ENCODE measurements at places on chromosomes 11 and 22.

DNA sequence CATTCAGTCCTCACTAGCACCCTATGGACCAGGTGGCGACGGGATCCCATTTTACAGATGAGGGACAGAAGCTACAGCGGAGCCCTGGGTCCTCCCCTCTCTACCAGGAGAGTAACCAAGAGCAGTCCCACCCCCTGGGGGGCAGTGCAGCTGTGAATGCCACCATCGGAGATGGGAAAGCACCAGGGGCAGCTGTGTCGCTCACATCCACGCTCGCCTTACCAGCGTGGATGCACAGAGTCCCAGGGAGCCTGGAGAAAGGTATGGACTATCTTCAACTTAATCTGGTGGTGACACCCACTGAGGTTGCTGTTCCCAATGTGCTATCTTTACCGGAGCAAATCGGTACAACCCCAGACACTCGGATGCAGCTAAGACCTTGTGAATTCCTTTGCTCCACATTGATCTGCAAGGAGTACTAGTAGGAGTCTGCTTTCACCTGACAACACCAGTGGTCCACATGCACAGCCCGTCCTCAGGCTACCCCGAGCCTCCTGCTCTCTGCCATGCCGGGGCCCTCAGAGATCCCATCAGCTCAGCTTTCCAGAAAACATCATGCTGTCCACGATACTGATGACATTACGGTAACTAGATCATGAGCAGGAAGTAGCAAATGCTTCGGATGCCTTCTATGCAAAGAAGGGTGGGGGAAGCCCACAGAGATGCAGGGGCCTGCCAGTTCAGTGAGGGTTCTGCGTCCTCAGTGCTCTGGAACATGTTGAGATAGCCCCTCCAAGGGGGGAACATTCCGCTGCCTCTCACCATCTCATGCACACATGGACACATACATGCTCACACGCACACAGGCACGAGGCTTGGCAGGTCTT lies 126.0 kb downstream of the CTTN start:
- peaks cover 22% of the 10 kb centered on the region for H3K27me3 ChIP-seq
- H3K36me3 ChIP-seq, result no peaks in the 10 kb centered on the region
- H3K4me1 ChIP-seq, result no peaks in the 10 kb centered on the region
- no peak overlapping the region for H3K27ac ChIP-seq

- DNase-seq, result no peak
- H3K4me3 ChIP-seq, result peak overlapping the region; percentile 73
- no peaks in the 10 kb centered on the region for H3K27me3 ChIP-seq
- H3K27ac ChIP-seq, result peak overlapping the region; percentile 30
- H3K4me1 ChIP-seq, result peaks cover 32% of the 10 kb centered on the region
Observed at GRCh38 chr22:17767233-17768065, 6.8 kb downstream of the BID start.

DNA sequence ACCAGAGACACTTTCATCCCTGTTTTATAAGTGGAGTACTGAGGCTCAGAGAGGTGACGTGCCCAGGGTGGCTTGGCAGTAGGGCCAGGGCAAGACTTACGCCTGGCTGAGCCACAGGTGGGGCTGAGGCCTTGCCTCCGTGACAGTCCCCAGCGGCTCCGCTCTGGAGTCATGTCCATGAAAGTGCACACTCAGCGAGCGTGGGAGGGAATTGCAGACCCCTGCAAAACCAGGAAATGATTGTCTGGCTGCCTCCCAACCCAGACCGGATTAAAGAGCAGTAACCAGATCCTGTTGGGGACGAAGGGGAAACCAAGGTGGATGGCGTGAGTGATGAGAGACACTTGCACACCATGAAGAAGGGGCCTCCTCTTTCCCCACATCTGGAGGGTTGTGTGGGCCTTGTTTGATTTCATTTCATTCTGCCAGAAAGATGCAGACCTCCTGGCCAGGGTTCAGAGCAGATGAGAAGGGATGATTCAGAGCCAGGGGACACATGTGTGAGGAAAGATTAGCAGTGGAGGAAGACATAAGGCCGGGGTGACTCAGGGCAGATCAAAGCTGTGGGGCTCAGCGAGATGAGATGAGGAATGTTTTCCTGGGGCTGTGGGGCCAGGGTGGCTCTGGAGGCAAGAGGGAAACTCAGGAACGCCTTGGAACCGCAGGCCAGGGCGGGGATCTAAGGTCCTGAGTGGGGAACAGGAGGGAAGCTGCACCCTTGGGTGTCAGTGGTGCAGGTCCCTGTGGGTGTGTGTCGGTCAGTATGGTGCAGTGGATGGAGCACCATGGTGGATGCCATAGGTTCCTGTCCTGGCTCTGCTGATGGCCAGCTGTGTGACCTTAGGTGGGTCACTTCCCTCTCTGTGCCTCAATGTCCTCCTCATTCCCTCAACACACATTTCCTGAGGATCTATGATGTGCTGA lies 29.9 kb upstream of the LRRC32 start:
- H3K36me3 ChIP-seq, result no peaks in the 10 kb centered on the region
- H3K27me3 ChIP-seq, result peaks cover 10% of the 10 kb centered on the region

- H3K4me3 ChIP-seq, result no peak overlapping the region
- H3K4me1 ChIP-seq, result no peaks in the 10 kb centered on the region
- peaks cover 12% of the 10 kb centered on the region for H3K27me3 ChIP-seq
- no peaks in the 10 kb centered on the region for H3K36me3 ChIP-seq
Observed at GRCh38 chr22:45880091-45880715, 96.8 kb downstream of the WNT7B start.

- no peaks in the 10 kb centered on the region for H3K36me3 ChIP-seq
- DNase-seq, result no peak
- peaks cover 61% of the 10 kb centered on the region for H3K4me1 ChIP-seq
Observed at GRCh38 chr11:62543680-62544444, 2.7 kb downstream of the AHNAK start.

DNA sequence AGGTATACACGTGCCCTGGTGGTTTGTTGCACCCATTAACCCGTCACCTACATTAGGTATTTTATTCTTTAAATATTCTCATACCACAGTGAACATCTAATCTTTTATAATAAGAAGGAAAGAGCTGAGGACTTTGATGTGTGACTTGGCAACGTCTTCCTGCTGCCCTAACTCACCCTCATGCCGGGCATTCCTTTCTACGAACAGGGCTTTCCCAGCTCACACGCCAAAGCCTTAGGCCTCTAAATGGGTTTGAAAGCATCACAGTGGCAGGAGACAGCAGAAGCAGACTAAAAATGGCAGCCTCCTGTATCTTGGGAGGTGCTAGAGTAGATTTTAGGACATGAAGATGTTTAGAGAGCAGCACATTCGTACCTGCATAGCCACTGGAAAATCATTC lies 52.6 kb downstream of the CLTCL1 start:
- H3K4me3 ChIP-seq, result no peak overlapping the region
- no peaks in the 10 kb centered on the region for H3K36me3 ChIP-seq
- no peak overlapping the region for H3K27ac ChIP-seq
- H3K4me1 ChIP-seq, result no peaks in the 10 kb centered on the region
- H3K27me3 ChIP-seq, result peaks cover 7% of the 10 kb centered on the region

- peak overlapping the region; percentile 79 for H3K4me3 ChIP-seq
- no peaks in the 10 kb centered on the region for H3K36me3 ChIP-seq
- peaks cover 8% of the 10 kb centered on the region for H3K4me1 ChIP-seq
- no peaks in the 10 kb centered on the region for H3K27me3 ChIP-seq
- H3K27ac ChIP-seq, result peak overlapping the region; percentile 68
- peak; percentile 69 for DNase-seq
Observed at GRCh38 chr11:62444236-62444833, 25.5 kb downstream of the SCGB1A1 start.

GRCh38 chr22:30968015-30968923 lies at the start of gene MORC2:
TSS of gene MORC2 (minus strand) at chr22:30968774. CDS start at chr22:30967889, 885 bp downstream.
- H3K4me3 ChIP-seq, result peak within 1 kb of the TSS; percentile 96
- H3K36me3 ChIP-seq, result peaks cover 33% of the 10 kb centered on the region
- peaks cover 35% of the 10 kb centered on the region for H3K4me1 ChIP-seq
- DNase-seq, result no peak
- H3K27me3 ChIP-seq, result no peaks in the 10 kb centered on the region

GRCh38 chr11:44387825-44388224 lies 77.9 kb upstream of the ALX4 start:
- DNase-seq, result no peak
- no peak overlapping the region for H3K4me3 ChIP-seq
- no peaks in the 10 kb centered on the region for H3K36me3 ChIP-seq
- H3K4me1 ChIP-seq, result no peaks in the 10 kb centered on the region
- H3K27ac ChIP-seq, result no peak overlapping the region
- H3K27me3 ChIP-seq, result peaks cover 19% of the 10 kb centered on the region

- no peak overlapping the region for H3K4me3 ChIP-seq
- H3K4me1 ChIP-seq, result no peaks in the 10 kb centered on the region
- no peak for DNase-seq
- peaks cover 32% of the 10 kb centered on the region for H3K36me3 ChIP-seq
Observed at GRCh38 chr11:2825261-2825888, 60.2 kb downstream of the CDKN1C start.

DNA sequence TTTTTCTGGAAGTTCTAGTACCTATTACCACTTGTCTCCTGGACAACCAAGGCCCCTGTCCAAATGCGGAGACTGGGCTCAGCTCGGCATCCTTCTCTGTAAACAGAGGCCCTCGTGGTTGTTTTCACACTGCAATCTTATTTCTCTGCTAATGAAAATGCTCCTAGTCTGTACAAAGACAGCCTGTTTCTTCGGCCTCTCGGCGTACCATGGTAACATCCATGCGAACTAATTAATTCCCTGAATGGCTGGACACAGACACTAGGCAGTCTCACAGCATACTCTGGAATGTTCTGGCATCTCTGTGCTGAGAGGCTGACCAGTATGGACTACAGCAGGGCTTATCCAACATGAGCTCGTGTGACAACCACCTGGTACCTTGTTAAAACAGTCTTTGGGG lies 5.7 kb downstream of the POLR3H start:
- H3K27me3 ChIP-seq, result no peaks in the 10 kb centered on the region
- H3K4me3 ChIP-seq, result no peak overlapping the region
- H3K36me3 ChIP-seq, result no peaks in the 10 kb centered on the region
- H3K27ac ChIP-seq, result no peak overlapping the region

DNA sequence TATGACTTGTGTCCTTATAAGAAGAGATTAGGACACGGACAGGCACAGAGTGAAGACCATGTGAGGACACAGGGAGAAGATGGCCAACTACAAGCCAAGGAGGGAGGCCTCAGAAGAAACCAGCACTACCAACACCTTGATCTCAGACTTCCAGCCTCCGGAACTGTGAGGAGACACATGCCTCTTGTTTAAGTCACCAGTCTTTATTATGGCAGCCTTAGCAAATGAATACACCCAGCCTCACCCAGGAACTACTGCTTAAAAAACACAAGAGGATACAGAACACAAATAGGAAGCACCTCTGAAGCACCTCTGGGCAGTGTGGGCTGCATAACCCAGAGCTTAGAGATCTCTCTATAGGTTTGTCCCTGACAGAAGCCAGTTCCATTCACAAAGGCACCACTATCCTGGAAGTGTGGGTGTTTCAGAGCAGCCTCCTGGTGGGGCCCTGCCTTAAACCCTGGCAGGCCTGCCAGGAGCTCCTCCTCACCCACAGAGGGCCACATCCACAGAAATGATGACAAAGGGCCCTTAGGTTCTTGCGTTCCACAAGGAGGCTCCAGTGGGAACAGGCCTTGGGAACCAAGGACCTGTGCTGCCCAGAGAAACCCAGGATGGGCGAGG lies 58.8 kb downstream of the CHRDL2 start:
- no peak for DNase-seq
- H3K27me3 ChIP-seq, result no peaks in the 10 kb centered on the region
- H3K4me3 ChIP-seq, result no peak overlapping the region
- no peaks in the 10 kb centered on the region for H3K4me1 ChIP-seq
- H3K27ac ChIP-seq, result no peak overlapping the region
- H3K36me3 ChIP-seq, result no peaks in the 10 kb centered on the region

GRCh38 chr11:10663990-10664389 lies 29.6 kb downstream of the IRAG1 start:
- peaks cover 4% of the 10 kb centered on the region for H3K27me3 ChIP-seq
- H3K36me3 ChIP-seq, result no peaks in the 10 kb centered on the region
- H3K27ac ChIP-seq, result no peak overlapping the region
- no peaks in the 10 kb centered on the region for H3K4me1 ChIP-seq
- no peak for DNase-seq

- H3K4me1 ChIP-seq, result no peaks in the 10 kb centered on the region
- H3K4me3 ChIP-seq, result no peak overlapping the region
- no peaks in the 10 kb centered on the region for H3K36me3 ChIP-seq
- DNase-seq, result peak; percentile 23
Observed at GRCh38 chr22:46075764-46076531, 74.4 kb upstream of the PPARA start.

DNA sequence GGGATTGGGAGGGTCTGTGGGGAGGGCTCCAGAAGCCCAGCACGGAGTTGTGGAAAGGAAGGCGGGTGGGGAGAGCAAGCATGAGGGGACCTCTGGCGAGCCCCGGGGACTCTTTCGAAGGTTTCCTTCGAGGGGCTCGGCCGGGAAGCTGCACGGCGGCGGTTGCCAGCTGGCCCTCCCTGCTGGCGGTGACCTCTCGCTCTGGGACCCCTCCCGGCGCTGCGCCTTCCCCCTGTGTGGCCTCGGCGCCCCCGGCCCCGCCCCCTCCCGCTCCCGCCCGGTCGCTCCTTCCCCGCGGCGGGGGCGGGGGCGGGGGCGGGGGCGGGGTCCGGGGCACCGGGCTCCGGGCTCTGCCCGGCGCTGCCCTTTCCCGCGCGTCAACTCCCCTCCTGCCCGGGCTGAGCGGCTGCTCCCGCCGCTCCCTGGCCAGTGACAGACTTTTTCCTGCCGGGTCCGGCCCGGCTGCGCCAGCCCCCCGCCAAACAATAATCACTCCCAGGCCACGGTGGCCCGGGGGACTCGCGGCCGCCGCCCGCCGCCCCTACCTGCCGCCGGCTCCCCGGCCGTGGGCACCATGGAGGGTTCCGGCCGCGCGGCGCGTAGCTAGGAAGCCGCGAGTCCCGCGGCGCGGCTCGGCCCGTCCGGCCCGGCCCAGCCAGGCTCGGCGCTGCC lies 941 bp downstream of the CLCF1 start:
- no peak overlapping the region for H3K4me3 ChIP-seq
- H3K27ac ChIP-seq, result no peak overlapping the region
- no peaks in the 10 kb centered on the region for H3K36me3 ChIP-seq
- peaks cover 16% of the 10 kb centered on the region for H3K27me3 ChIP-seq
- DNase-seq, result no peak

- no peak for DNase-seq
- no peak overlapping the region for H3K27ac ChIP-seq
- H3K27me3 ChIP-seq, result peaks cover 18% of the 10 kb centered on the region
- no peak overlapping the region for H3K4me3 ChIP-seq
Observed at GRCh38 chr11:13776134-13776815, 107.8 kb downstream of the FAR1 start.

- H3K27me3 ChIP-seq, result no peaks in the 10 kb centered on the region
- peaks cover 21% of the 10 kb centered on the region for H3K4me1 ChIP-seq
- H3K36me3 ChIP-seq, result no peaks in the 10 kb centered on the region
- H3K27ac ChIP-seq, result no peak overlapping the region
- no peak overlapping the region for H3K4me3 ChIP-seq
- no peak for DNase-seq
Observed at GRCh38 chr11:66846671-66847091, 3.4 kb downstream of the RCE1 start.

DNA sequence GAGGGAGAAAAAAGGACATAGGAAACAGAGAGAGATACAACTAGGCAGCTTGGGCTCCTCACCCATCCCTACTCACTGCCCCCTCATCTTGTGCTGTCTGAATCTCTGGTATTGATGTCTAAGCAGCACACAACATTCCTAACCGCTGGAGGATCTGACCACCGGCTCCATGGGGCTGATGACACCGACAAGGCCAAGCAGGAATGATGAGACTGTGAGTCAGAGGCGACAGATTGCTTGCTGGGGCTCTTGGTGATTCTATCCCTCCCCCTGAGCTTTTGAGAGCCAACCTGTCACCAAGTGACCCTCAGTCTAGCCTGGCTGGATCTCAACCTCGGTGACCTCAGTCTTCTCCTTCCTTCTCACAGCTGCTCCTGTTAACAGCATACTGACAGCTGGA lies 13.8 kb downstream of the PAMR1 start:
- H3K36me3 ChIP-seq, result peaks cover 5% of the 10 kb centered on the region
- H3K4me3 ChIP-seq, result no peak overlapping the region
- no peaks in the 10 kb centered on the region for H3K4me1 ChIP-seq
- H3K27me3 ChIP-seq, result peaks cover 37% of the 10 kb centered on the region
- no peak for DNase-seq
